ENCODE measurements at places on chromosomes 13 and 19. TPM values are rescaled to one million over a fixed set of nuclear protein-coding genes. Genes with fewer than 3 reads are reported as not detected.

Gene PCSK4
- total RNA-seq = 3.6 TPM

Gene CLC
- 1.5 TPM for total RNA-seq

Gene CBLC
- total RNA-seq = not detected

Gene CBARP
- total RNA-seq = 0.35 TPM

GRCh38 chr19:778910-779653 is 18.2 kb upstream of the PTBP1 start:
- no peak for DNase-seq

DNA sequence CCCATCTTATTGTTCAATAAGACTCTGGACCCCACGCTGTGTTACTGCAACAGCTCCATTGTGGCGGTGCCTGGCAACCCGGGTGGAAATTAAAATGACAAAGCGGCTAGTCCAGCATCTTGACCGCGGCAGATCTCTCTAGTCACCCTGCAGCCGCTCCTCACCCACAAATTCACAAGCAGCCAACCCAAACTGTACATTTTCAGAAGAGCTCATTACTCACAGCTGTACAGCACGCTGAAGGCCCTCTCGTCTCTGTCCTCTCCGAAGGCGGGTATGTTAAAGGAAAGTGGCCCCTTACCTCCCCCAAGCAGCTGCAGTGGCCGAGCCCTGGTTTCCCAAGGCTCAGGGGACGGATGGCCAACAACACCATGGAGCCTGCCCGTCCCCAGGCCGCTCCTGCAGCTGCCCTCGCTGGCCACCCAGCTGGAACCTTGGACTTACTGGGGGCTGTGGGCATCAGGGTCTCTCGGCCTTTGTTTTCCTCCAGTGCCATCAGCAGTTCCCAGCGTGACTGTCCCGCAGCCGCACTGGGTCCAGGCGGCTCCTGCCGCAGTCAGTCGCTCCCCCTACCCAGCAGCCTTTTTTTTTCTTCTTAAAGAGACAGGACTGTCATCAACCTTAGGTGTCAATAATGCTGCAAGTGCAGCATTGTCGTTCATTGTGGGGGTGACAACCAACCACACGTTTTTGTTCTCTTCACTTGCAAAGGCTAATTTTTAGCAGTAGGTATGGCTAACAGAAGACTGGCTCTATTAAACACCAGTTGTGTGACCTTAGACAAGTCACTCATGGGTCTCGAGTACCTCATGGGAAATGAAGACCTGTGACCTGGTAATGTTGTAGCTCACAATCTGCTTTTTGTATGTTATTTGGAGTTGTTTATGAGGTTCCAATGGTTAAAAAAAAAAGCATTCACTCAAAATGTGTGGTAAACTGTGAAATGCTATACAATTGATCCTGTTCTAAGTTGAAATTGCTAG is at the start of gene SACS:
Gene SACS (minus strand): TSS at position 532 of the 983 bp plus-strand sequence. CDS start 22,463 bp downstream, outside the sequence.
- DNase-seq = no peak

- no peak for DNase-seq
Measured at GRCh38 chr13:34617473-34618083, 324.5 kb upstream of the NBEA start.

GRCh38 chr19:19202707-19203011 is 555 bp downstream of the NR2C2AP start:
- DNase-seq = no peak

DNA sequence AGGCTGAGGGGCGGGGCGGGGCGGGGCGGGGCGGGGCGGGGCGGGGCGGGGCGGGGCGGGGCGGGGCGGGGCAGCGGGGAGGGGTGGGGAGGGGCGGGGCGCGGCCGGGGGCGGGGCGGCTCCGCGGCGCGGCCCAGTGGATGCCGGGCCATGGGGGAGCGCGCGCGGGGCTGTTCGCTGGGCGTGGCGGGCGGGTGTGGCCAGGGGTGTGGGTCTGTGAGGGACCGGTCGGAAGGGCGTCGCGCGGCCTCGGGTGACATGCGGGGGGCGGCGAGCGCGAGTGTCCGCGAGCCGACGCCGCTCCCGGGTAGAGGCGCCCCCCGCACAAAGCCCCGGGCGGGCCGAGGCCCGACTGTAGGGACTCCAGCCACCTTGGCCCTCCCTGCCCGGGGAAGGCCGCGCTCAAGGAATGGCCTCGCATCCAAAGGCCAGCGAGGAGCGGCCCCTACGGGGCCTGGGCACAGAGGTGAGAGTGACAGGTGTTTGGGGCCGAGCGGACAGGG is at the start of gene ZFP28:
Gene ZFP28 (plus strand): TSS at position 188 of the 503 bp plus-strand sequence. CDS start 71 bp downstream, at position 259.
- DNase-seq = no peak

GRCh38 chr13:35648201-35648600 is 171.7 kb upstream of the MAB21L1 start:
- no peak for DNase-seq
